ENCODE measurements at places on chromosomes 5 and 9.

- DNase-seq, result no peak
Observed at GRCh38 chr9:130201974-130202373, 29.8 kb downstream of the NCS1 start.

- no peak for DNase-seq
Observed at GRCh38 chr9:2297771-2298170, 282.6 kb downstream of the SMARCA2 start.

- DNase-seq, result no peak
Observed at GRCh38 chr9:69617006-69617405, 55.2 kb downstream of the APBA1 start.

DNA sequence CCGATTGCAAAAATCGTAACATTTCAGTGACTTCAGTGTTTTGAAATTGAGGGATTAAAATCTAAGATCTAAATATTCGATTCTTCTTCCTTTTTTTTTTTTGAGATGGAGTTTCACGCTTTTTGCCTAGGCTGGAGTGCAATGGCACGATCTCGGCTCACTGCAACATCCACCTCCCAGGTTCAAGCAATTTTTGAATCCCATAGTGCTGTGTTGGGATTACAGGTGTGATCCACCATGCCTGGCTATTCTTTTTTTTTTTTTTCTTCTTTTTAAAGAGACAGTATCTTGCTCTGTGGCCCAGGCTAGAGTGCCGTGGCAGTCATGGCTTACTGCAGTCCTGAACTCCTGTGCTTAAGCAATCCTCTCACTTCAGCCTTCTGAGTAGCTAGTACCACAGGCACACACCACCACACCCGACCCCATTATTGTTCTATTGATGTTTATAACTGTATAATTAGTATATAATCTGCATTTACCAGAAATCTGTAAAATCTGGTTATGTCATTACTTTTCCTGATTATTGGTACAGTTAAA is 42.7 kb downstream of the NSD1 start:
- no peak for DNase-seq

DNA sequence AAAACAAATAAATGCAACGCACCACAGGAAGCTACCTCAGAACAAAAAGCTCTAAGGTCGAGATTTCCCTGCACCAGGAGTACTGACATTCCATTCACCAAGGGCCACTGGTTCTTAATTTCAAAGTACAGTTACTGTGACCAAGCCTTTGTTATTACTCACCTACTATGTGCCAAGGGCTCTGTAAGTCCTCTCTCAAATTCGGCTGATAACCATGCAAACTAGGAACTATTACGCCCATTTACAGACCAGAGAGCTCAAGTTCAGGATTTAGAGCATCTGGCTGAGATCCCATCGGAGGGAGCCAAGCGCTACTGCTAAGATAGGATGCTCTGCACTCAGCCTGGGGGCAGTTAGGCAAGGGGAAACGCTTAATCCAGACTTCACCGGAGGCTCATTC is 5.6 kb downstream of the MYO10 start:
- DNase-seq, result no peak

DNA sequence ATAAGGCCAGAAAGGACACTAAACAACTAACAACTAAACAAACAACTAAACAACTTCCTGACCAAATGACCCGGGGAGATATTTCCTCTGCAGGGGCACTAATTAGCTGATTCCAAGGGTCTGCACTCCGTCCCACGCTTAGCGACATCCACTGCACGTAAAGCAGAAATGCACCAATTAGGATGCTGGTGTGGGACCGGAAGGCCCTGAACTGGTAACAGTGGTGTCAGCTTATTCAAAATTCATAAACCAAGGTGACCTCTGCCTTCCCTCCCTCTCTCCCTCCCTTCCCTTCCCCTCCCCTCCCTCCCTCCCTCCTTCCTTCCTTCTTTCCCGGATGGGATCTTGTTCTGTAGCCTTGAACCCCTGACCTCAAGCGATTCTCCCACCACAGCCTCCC is 9.6 kb downstream of the RASGEF1C start:
- DNase-seq, result no peak

DNA sequence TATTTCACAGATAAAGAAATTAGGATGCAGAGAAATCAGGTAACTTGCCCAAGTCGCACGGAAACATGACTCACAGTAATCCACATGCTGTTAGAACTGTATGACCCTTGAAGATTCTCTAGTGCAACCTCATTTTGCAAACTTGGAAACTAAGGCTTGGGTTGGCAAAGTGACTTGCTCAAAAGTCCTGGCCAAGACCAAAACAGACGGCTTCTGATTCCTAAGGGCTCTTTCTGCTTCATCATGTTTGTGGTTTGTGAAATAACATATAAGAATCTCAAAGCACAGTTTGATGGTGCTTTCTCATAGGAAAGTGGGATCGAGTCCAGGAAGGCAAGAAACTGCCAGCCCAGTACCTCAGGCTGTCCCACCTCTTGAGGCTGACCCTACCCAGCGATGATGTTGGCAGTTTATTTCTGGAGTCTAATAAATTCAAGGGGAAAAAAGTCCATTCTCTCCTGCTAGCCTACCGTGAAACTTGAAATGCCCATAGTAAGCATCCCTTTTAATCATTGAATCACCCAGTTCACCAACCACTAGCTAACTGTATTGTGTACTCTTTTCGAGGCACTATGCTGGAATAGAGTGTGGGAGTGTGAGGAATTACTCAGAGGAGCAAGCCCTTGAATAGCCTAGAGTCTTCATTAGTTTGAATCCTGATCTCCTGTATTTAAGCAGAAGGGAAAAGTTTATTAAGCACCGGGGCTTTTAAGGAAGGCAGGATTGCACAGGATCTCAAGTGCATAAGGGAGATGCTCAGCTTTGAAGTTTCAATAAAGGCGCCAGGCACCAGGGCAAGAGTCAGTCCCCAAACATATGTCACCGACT is 14.1 kb downstream of the CAPSL start:
- no peak for DNase-seq

DNA sequence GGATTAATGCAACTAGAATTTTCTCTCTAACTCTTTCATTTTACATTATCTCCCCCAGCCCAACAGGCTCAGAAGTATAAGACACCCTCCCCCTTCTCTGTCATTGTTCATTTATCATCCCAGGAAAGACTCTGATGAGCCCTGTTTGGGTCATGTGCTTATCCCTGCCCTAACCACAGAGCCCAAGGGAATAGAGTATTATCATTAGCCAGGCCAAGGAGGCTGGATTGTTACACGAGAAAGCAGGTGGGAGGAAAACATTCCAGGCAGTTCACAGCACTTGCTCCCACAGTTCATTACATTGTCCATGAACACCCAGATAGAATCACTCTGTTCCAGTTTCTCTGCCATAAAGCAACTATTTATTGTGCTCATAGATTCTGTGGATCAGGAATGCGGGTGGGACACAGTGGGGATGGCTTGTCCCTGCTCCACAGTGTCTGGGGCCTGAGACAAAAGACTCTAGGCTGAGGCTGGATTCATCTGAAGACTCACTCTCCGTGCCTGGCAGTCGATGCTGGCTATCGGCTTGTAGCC is 59.5 kb upstream of the TMEM215 start:
- DNase-seq, result no peak

DNA sequence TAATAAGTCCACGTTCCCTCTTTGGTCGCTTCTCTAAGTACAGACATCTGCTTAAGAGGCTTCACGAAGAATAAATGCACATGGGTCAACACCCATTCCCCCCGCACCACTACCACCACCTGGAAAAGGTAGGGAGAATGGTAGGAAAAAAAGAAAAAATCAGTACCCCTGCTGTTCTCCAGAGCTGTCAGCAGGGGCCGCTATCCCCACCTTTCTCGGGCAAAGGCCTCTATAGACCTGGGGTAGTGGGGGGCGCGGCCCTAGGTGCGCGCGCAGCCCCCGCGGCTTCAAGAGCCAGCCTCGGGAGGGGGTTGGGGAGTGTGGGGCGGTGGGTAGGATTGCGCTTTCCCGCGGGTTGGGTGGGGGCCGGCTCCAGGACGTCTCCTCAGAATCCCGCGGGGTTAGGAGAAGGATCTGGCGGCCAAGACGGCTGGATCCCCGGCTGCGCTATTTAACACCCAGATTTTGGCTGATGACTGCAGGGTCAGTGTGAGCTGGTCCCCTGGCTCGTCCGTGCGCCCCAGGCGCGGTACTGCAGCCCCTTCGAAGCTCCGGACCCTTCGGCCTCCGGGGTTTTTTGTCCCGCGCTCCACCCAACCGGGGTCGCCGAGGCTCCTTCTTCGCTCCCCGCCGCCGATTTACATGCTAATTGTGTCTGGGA is 1.6 kb upstream of the SEMA6A start:
- DNase-seq, result no peak

GRCh38 chr5:91136271-91136670 is 246.8 kb downstream of the ARRDC3 start:
- DNase-seq, result no peak

GRCh38 chr9:80867731-80868130 is 821.6 kb downstream of the TLE1 start:
- no peak for DNase-seq

DNA sequence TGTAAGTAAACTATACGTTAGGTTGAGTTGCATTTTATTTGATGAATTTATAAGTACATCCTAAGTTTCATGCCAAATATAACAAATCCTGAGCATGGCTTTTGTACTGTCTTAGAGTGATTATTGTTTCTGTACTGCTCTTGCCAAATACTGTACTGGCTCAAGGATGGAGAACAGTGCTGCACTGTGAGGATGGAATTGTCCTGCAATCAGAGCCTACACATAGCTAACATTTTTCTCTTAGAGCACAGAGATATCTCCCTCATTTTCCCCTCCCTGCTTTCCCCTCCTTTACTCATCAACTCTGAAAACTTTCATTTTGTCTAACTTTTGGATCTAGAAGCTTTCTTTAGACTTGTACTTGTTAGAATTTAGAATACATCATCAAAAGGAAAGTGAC is 28.3 kb downstream of the LRRC70 start:
- no peak for DNase-seq

- no peak for DNase-seq
Observed at GRCh38 chr5:107430071-107430625, 240.6 kb downstream of the EFNA5 start.

- no peak for DNase-seq
Observed at GRCh38 chr5:77844373-77844622, 68.2 kb upstream of the TBCA start.

- no peak for DNase-seq
Observed at GRCh38 chr5:110087829-110088228, 398.1 kb downstream of the MAN2A1 start.

DNA sequence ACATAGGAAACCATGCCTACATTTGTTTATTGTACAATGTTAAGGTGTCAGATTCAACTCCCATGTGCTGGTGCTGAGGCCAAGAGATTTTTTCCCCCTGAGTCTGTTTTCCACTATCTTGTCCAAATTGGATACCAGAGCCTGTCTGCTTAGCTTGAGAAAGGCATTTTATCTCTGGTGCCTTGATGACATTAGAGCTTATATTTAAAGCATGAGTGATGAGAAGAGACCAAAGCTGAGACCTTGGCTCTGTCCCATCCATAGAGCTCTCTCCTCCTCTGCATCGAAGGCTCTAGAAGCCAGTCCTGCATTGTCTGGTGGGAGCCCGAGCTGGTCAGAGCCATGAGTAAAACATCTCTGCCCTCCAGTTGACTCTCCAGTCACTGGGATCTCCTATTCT is 10.4 kb upstream of the PPP2CA start:
- DNase-seq, result no peak

DNA sequence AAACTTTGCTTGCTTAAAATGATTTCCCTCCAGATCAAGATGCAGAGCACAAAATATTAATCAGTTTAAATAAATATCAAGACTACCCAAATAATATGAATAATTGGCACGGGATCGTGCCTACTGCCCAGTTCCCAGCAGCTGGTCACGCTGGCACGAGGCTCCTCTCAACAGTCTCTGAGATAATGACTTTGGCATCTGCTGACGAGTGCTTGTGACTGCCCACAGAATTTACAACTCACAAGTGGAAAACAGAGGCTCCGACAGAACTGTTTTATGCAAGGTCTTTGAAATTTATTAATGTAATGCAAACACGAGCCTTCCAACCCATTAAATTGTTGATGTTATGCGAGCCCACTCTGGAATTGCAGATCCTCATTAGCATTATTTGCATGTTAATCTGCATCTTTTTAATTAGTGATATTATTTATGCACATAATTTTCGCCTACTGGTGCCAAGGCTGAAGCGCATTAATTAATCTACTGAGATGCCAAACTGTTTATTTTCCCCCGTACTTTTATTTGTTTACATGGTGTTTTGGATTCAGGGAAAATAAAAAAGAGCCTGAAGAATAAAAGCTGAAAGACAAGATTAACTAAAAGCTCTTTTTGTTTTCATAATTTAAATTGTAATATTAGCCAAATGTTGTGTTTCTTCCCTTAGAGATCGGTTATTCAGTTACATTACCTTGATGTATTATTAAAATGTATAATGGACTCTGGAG is 369.3 kb upstream of the IRX1 start:
- no peak for DNase-seq

- DNase-seq, result no peak
Observed at GRCh38 chr5:92409134-92409533, 1026.0 kb upstream of the ARRDC3 start.

DNA sequence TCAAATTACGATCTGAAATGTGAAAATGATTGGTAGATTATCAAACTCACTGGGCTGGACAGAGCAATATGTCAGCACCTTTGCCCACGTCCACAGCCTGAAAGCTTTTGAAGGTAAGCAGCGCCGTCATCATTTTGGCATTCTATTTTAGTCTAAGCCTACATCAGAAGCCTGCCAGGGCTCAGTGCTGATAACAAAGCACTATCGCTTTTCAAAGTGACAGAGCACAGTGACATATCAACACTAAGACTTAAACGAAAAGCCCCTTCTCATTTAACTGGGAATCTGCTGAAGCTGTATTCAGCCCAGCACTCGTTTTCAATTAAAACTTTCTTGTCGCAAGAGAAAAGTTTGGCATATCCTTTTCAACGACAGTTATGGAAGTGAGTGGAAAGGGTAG is 1076.3 kb downstream of the PTPRD start:
- no peak for DNase-seq

- DNase-seq, result no peak
Observed at GRCh38 chr5:43415935-43416802, 4.0 kb upstream of the CCL28 start.

DNA sequence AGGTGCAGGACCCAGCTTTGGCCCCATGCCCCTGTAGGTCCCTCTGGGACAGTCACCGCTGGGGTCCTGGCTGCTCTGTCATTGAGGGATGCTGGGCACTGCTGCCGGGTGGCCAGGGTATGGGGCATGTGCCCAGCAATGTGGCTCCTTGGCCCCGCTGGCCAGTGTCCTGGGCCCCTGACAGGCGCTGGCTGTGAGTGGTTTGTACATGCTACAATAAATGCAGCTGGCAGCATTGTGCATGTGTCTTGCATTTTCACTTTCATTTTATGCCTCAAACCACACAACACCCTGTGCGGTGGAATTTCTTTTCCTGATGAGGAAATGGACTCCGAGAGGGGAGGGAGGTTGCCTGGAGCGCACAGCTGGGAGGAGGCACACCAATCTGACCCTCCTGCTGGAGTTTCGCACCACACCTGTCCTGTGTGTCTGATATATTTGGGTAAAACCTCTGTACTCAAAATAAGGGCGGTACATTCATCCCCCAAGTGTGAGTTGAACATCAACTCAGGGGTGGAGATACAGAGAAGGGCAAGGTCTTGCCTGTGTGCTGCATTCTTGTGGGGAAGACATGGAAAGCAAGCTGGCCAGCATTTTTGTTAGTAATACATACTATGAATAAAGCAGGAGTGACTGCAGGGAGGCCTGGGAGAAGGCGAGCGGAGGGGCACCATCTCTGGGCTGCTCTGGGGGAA is 11.7 kb downstream of the TSPAN17 start:
- no peak for DNase-seq

GRCh38 chr5:113232221-113232620 is 202.6 kb downstream of the TSSK1B start:
- no peak for DNase-seq
